Left hindlimb (tissue), 1 donor: ENCODE measurements at places on chromosomes 3 and 15.

- no peak for DNase-seq
Measured at GRCh38 chr3:124964387-124964786, 29.8 kb upstream of the MUC13 start.

DNA sequence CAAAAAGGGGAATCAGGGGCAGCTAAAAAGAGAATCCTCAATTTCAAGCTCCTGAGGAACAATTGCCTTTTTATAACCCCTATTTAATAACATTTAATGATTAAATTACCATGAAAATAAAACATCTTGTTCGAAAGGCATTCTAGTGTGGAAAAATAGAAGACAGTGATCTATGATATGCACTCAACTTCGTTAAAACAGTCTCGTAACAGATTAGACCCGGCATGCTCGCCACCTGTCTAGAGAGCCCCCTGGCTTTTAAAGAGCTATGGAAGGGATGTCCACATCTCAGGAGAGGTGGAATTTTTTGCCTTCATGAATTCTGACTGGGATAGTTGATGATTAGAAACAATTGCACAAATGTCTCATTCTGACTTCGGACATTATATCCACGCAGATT is 153.7 kb upstream of the MDFIC2 start:
- DNase-seq: no peak

GRCh38 chr3:104816716-104817115 is 550.0 kb upstream of the ALCAM start:
- no peak for DNase-seq

DNA sequence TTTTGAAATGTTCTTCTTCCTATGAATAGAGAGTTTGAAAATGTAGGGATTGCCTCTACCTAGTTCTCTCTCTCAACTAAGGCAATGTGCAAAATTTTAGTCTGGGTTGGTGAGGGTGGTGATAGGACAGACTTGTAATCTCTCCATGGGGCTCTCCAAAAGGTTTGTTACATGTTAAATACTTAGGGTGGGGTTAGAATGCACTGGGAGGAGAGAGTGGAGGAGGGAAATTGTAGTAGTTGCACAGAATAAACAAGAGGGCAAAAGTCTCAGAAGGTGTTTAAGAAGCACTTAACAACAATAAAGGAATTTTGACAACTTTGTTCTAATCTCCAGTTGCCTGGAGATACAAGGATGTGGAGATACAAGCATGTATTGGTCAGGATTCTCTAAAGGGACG is 230.4 kb downstream of the NECTIN3 start:
- no peak for DNase-seq

DNA sequence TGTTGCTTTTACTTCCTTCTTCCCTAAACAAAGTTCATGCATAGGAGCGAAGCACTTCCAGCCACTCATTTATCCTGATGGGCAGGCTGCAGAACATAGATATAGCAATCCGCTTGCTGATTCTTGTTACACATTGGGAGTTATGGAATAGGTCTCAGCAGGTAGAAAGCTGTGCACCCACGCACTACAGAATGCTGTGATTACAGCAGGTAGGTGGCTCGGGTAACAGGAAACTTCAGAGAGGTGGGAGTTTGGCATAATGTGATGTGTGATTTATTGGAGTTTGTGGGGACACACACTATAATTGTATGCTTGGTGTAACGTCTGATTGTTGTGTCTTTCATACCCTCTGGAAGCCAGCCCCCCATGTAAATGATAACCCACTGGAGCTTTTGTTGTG is 99.2 kb upstream of the MEIS2 start:
- DNase-seq: no peak

DNA sequence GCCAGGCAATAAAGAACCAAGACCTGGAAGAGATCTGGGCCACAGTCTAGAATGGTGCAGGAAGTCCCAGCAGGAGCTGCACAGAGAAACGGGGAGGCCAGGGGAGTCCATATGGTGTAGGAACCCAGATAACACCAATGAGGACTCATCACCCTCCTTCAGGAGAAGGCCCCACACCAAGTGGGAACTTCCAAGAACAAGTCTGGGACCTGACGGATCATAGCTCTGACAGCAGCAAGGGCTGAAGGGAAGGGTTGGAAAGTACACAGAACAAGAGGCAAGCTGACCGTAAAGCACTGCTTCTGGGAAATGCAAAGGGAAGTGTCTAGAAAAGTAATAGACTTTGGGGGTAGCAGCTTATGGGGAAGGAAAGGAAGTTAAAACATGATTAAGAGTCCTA is 34.5 kb downstream of the ANO10 start:
- no peak for DNase-seq

DNA sequence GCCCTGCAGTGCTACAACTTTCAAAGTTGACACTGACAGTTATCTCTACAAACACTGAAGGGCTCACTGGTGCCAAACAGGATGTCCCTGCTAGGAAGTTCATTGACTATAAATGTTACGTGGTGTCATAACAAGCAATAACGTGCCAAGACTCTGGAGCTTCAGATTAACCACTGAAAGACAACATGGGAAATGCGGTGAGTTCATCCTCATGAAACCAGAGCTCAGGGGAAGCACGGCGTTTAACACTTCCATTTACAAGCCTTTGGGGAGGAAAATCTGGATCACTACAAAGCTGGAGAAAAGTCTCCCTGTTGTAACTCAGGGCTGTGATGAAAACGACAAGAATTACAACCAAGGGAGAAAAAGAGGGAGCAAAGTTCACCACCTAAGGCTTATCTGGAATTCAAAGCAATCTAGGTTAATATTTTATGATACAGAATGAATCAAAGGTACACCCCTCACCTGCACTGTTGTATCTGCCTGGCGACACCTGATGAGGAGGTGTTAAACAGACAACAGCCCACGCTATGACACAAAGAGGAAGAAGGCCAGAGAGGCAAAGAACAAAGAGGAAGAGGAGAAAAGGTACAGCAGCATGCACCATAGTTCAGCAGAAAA is 27.0 kb downstream of the SHQ1 start:
- DNase-seq: no peak

GRCh38 chr15:23516866-23517265 is 48.6 kb upstream of the MKRN3 start:
- DNase-seq: no peak

DNA sequence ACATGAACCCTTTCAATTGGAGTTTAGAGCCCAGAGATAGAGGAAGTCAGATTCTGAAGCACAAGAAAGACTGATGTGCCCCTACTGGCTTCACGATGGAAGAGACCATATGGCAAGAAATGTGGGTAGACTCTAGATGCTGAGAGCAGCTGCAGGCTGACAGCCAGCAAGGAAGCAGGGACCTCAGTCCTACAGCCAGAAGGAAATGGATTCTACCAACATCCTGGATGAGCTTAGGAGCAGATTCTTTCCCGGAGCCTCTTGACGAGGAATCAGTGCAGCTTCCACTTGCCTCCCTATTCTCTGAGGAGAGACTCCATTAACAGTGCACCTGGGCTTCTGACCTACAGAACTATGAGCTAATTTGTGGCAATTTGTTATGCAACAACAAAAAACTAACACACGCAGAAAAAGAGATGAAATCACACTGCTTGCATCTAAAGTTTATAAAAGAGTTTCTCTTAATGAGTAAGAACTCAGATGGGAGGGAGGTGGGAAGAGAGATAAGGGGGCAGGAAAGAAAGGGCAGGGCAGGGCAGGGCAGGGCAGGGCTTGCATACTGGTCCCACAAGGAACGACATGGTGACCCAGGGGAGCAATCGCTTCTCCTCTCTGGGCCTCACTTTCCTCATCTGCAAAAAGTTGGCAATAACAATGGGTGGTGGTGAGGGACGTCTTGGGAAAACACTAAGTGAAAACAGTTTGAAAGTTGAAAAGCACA is 440.9 kb downstream of the FOXP1 start:
- DNase-seq: no peak

GRCh38 chr3:154642145-154642544 is 212.2 kb upstream of the GPR149 start:
- DNase-seq: no peak

DNA sequence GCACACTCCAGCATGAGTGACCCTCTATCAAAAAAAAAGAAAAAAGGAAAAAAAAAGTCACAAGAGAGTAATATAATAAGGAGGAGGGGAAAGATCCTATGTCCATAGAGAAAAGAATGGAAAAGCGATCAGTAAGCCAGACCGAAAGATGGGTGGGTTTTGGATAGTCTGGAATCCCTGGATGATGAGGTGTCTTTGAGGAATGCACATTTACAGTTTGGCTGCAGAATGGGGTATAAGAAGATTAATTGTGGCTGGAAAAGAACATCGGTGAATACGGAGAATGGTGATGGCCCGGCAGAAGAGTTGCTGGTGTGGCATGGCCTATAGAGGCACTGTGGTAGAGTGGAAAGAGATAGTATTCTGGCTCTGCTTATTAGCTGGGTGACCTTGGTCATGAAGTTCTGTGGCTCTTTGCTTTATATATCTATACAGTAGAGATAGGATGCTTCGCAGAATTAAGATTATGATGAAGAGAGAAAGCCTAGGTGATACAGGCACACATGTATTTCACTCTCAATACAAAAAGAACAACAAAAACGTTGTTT is 187.9 kb downstream of the AKAP13 start:
- no peak for DNase-seq

- DNase-seq: no peak
Measured at GRCh38 chr3:39641274-39641673, 168.1 kb upstream of the MYRIP start.

GRCh38 chr3:42189736-42190135 is 76.2 kb downstream of the CCK start:
- no peak for DNase-seq
